ENCODE measurements at places on chromosomes 3 and 15.
A peak's percentile ranks its signal among the peaks of the same experiment; 100 is the strongest.

DNA sequence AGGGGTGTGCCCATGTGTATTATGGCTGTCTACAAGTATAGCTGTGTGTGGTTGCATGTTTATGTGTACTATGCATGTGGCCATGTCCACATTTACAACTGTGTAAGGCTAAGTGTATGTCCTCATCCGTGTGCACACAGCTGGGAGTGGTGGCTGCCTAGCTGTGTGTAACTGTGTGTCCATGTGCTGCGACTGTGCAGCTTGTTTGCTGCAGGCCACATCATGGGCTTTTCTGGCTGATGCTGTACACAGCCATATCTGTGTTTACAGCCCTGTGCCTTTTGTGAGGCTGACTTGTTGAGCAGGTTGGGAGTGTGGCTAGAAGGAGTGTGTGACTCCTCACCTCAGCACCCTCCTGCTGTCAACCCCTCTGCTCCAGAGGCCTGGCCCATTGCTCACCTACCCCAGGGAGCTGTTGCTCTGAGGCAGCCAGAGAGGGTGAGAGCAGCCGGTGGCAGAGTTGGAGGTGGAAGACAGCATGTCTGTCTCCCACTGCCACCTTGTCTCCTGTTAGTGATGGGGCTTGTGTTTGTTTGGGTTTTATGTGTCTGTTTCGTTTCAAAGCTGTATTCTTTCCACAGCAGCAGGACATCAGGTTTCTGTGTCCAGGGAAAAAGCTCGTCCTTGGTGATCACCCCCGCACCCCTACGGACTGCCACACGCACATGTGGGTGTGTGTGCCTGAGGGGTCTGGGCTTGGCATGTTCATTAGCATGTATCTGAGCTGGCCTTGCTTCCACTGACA, 1.4 kb upstream of the GRM2 start:
- no peak for DNase-seq

DNA sequence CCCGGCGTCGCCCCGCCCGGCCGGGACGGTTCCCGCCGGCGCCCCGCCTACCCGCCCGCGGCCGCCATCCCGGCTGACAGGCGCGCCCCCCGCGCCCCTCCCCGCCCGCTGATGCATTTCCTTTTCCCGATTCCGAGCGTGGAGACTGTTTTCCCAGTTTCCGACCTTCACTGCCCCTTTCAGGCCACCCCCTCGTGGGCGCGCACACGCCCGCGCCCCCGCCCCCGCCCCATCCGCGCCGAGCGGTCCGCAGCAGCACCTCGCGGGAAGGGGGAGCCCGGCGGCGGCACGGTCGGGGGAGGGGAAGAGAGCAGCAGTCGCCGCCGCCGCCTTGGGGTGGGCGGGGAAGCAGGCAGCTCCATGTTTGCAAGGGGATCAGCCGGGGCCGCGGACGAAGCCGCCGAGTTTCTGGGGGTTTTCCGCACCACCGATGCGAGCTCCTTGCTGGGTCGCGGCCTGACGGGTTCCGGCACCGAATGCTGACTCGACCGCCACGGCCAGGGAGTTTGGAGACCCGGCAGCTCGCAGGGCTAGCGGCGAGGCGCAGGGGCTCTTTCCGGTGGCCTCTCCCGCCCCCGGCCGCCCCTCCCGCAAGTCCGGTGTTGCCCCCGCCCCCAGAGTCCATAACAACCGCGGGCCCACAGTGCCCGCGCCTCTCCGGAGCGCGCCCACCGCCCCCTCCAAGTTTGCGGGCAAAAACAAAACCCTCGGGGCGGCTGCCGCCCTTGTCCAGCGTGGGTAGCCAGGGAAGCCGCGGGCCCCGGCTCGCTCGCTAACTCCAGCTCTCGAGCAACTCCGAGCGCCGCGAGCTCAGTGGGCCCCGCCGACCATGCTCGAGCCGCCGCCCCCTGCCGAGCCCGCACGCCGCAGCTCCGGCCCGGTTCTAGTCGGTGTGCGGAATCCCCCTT, 3.2 kb upstream of the SIN3A start:
- DNase-seq, result no peak

- no peak for DNase-seq
These were observed 1026.2 kb downstream of the NAALADL2 start for GRCh38 chr3:175885231-175885766.

DNA sequence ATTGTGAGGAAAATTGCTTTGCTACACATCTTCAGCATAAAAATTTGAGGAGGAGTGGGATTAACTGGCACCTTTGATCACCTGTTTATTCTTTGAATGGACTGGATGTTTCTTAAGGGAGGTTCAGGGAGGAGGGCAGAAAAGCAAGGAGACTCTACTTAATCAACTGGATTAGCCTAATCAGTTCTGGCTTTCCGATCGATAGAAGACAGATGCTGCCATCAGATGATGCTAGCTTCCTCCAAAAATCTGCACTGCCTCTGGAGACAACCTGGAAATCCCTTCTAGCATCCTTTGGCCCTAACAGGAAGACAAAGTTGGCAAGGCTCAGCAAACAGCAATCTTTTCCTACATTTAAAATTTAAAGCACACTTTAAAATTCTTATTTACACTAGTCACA, 197.8 kb downstream of the EBLN2 start:
- no peak for DNase-seq

DNA sequence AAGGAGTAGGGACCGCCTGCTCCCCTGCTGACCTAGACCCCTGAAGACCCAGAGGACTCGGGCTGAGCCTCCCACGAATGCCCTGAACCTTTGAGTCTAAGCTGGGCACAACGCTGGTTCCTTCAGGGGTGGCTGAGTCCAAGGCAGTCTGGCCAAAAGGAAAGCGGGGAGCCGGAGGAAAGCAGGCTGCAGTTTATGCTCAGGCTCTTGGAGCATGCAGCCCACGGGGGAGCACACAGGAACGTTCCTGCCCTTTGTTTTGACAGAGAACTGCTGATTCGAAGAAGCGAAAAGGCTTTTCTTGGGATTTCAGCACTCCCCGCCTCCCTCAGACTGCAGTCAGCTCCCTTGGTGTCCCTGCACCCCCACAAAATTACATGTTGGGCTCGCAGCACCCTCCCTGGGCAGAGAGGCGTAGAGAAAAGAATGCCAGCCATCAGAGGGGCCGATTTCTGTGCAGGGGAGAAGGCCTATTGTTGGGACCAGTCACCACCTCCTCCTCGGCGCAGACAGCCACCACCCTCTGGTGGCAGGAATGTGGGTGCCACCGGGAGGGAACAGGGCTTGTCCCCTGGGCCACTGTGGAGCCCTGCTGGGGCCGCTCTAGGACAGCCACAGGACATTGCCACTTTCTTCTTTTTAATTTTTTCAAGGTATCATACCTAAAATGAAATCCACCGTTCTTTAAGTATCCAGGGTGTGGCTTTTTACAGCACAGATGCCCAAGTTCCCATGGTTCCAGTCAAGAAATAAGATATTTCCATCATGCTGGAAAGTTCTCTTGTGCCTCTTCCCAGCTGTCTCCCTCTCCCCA, 72.2 kb downstream of the SMAD6 start:
- peak; percentile 92 for DNase-seq

DNA sequence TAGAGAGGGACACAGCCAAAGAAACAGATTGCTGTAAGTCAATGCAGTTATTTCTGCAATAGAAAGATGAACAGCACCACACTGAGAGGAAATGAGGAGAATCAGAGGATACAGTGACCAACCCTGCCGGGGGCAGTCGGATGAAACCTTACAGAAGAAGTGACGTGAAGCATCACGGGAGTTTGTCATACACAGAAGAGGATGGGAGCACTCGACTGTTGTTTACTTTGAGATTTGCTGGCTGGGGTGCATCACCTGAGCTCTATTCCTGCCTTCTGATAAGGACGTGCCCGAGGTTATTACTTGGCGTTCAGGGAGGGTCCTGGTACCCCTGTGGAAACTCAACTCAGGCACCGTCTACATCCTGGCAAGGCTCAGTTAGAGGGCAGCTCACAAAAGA, 45.4 kb downstream of the MAGEF1 start:
- DNase-seq, result no peak

DNA sequence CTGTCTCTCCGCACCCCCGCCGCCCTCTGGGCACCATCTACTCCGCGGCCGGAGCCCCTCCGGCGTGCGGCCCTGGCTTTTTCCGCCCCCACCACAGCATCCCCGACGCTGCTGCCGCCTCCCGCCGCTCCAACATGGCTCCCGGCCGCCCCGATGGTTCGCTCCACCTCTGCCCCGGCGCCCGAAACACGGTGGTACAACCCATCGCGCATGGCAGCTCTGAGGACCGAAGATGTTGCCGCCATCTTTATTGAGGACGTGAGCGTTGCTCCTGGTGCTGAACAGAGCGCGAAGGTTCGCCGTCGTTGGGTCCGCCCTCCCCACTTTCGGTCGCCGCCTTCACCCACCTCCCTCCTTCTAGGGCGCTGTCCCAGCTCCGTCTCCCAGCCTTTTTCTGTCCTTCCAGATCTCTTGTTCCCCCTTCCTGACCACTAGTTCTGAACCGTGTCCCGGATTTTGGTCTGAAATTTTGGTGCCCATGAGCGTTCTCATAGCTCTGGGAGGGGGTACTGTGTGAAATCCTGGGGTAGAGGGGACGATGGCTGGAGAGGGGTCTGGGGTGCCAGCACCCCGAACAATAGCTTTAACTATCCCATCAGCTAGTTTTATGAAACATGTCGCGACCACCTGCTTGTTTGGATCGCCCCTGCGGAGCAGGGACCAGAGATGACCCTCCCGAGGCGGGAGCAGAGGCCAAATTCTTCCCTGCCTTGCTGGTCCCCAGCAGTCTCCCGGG, at the start of gene CELSR3:
Gene CELSR3 (minus strand): TSS at position 134 of the 736 bp plus-strand sequence. CDS start 252 bp downstream, outside the sequence.
- DNase-seq, result peak; percentile 49

- no peak for DNase-seq
These were observed 50.0 kb upstream of the PSMD6 start for GRCh38 chr3:64073158-64073761.

DNA sequence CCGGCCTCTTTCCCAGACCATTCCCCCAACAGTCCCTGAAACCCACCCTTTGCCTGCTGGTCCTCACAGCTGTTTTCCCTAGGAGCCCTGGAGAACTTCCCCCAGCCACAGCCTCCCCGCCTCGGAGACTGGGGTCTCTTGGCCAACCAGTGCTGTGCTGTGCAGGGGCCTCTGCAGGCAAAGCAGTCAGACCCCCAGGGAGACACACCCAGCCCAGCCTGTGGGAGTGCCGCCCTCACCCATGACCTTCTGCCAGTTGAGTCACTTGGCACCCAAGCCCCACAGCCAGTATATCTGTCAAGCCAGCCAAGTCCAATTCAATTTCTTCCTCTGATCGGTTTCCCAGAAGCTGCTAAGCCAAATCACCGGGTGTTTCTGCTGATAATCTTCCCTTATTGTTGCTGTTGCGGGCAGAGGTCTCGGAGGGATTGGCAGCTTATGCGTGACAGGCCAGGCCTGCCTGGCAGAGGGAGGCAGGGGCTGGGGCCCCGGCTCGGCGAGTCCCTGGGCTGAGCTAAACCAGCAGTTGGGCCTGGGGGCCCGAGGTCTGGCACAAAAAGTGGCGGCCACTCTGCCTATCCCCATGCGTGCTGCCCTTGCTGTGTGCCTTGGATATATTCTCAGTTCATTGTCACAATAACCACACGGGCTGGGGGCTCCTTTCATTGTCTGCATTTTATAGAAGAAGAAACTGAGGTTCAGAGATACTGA, 65.6 kb upstream of the SLC6A1 start:
- no peak for DNase-seq

GRCh38 chr3:14377838-14378169, 24.6 kb upstream of the SLC6A6 start:
- DNase-seq, result no peak

GRCh38 chr3:44066806-44067205, 174.9 kb upstream of the TOPAZ1 start:
- DNase-seq, result no peak

DNA sequence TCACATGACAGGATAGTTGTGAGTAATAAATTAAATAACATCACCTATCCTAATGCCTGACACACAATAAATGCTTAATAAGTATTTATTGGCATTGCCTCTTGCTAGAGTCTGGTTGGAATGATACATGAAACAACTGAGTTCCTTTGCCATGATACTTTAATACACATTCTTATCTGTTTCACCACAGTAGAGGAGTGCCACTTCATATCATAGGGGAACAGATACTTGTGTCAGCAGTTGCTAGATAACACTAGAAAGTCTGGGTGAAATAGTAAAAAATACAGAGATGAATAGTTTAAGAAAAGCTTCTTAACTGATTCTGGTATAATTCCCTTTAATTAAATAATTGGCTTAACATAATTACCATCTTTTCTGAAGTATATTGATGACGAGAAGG, 380.0 kb upstream of the GOLIM4 start:
- DNase-seq, result no peak

- no peak for DNase-seq
These were observed 413.0 kb upstream of the RBMS3 start for GRCh38 chr3:28867836-28868235.

DNA sequence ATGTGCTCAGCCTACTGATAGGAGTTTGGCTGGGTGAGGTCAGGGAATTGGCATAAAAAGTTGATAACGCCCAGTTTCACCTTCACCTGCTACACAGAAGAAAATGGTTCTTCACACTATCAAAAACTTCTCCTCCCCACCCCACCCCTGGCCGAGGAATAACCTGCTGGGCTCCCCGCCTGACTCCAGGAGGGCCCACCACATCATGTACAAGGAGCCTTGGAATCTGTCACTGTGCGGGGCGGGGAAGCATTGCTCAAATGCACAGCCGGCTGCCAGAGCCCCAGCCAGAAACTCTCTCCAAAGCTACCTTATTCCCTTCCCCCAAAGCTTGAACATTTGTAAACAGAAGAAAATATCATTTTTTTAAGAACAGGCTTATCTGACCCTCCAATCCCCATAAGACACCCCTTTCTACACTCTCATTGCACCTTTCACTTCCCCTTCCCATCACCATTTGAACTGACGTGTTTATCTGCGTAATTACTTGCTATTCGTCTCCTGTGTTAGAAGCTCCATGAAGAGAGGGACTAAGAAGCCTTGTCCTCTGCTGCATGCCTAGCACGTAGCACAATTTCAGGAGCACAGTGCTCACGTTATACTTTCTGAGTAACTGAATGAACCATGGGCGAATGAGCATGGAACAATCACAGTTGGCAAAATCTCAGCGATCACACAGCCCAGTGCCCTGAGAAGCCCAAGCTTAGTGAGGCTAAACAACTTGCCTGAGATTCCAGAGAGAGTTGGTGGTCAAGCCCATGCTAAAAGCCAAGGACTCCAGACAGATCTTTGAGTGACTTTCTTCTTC, 82.9 kb downstream of the HES1 start:
- DNase-seq, result no peak

DNA sequence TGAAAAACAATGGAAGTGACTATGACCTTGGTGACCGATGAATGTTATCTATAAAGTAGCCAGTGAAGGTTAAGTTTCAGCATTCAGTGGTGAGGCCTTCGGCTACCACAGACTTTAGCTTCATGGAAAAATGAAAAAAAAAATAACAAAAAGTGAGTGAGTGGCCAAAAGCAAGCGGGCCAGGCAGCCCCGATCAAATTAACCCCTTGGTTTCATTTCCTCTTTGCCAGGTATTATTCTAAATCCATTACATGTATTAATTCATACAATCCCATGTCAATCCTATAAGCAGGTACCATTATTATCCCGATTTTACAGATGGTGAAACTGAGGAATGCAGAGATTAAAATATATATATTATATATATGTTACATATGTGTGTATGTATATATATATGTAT, 21.0 kb upstream of the CHCHD6 start:
- DNase-seq, result no peak
